ENCODE measurements at places on chromosomes 7 and 10. TPM values are rescaled to one million over a fixed set of nuclear protein-coding genes. Genes with fewer than 3 reads are reported as not detected.

- DNase-seq = no peak
Measured at GRCh38 chr10:70679498-70679897, 7.2 kb downstream of the ADAMTS14 start.

Gene CALCR
- total RNA-seq = not detected

- peak; percentile 63 for DNase-seq
Measured at GRCh38 chr10:93313798-93314197, 168.3 kb downstream of the MYOF start.

Gene CFAP43
- total RNA-seq = not detected

GRCh38 chr7:42105554-42106358 lies 131.3 kb downstream of the GLI3 start:
- DNase-seq = no peak

Gene NOS3
- total RNA-seq = 33.4 TPM

Gene MYOF
- 467 TPM for total RNA-seq

GRCh38 chr10:125811251-125811650 lies 11.8 kb downstream of the UROS start:
- DNase-seq = no peak

DNA sequence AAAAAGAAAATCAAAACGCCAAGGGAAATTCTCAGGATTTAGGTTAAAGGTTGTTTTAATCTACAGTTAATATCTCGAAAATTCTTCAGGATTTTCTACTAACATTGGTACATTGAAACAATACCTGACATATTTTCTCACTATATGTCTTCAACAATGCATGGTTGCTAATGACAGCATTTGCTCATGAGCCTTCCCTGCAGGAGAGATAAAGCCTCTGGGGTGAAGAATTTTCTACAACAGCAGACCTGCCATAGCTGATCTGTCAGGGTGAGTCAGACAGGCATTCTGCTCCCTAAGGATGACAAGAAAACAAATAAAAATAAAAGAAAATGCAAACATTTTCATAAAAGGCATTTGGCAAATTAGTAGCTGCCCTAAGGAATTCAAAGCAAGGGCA lies 11.7 kb upstream of the GPR37 start:
- no peak for DNase-seq

- DNase-seq = no peak
Measured at GRCh38 chr10:7085147-7085912, 325.5 kb downstream of the SFMBT2 start.

DNA sequence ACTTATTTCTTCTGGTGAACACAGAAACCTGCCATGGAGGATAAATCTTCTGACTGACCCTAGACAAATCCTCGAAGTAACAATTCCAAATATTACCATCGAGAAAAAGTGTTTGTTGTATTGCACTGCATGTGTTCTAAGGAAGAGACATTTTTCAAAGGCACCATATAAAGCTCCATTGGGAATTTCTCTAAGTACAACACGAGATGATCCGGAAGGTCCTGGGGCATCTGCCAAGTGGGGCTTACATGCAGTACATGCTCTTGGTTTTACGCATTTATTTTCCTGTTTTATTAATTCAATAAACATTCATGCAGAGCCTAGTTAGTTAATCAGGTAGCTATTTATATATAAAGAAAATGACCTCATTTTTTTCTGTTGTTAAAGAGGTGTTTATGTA lies 692.0 kb upstream of the IGFBP3 start:
- peak; percentile 31 for DNase-seq

- DNase-seq = no peak
Measured at GRCh38 chr7:158249692-158250091, 337.9 kb downstream of the PTPRN2 start.

DNA sequence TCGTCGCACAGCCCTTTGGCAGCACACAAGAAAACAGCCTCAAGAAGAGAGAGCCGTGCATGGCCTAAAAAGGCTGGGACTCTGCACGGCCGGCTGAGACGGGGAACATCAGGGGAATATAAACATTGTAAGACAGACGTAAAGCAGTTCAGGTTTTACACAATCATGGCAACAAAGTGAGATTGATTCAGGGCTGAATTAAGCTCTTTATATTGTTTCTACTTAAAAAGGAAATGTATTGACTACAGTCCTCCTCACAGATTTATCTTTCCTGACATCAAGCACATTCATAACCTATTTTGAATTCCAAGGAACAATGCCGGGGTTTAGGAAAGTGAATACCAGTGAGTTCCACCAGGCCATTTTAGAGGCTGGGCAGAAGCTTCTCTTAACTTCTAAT lies 25.2 kb downstream of the SORBS1 start:
- DNase-seq = peak; percentile 61

GRCh38 chr7:68717176-68717575 lies 881.1 kb upstream of the AUTS2 start:
- no peak for DNase-seq

GRCh38 chr10:78948621-78949030 lies 120.1 kb upstream of the ZMIZ1 start:
- DNase-seq = no peak

Gene ADAM12
- 0.68 TPM for total RNA-seq

GRCh38 chr10:132162021-132162531 lies 24.7 kb upstream of the DPYSL4 start:
- DNase-seq = no peak

- DNase-seq = no peak
Measured at GRCh38 chr10:641149-642010, 48.1 kb downstream of the DIP2C start.

- DNase-seq = peak; percentile 18
Measured at GRCh38 chr7:1087465-1087814, 473 bp upstream of the GPER1 start.

Gene APBB1IP
- 0.17 TPM for total RNA-seq
